Endothelial cell (in vitro differentiated cells): ENCODE measurements at places on chromosomes 4 and X.

DNA sequence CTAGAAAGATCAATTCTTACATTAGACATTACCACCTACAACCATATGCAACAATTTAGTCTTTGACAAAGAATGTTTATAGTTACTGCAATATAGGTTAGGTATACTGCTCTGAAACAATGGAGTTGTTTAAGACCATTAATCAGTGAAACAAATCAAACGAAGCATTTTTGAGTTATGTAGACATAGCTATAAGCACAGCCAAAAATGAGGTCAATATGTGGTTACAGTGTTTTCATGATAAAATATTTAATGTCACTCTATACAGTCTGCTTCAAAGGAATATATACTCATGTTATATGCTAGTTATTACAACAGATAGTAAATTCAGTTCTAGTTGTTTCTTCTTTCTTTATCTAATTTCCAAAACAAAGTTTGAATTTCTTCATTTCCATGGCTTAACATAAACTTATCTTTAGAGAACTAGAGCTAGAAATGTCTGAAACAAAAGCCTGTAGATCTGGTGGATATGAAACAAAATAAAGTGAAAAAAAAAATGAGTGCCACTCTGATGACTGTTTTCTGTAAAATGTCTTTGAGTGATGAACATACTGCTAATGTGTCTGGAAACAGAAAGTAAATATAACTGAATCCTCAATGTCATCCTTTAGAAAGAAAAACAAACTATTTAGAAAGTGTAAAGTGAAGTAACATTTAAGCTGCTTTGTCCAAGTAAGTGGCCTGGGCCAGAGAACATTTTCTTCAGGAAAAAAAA lies 809.0 kb downstream of the FAT4 start:
- DNase-seq, result no peak

GRCh38 chrX:24561121-24561520 lies 86.0 kb downstream of the PCYT1B start:
- DNase-seq, result no peak

DNA sequence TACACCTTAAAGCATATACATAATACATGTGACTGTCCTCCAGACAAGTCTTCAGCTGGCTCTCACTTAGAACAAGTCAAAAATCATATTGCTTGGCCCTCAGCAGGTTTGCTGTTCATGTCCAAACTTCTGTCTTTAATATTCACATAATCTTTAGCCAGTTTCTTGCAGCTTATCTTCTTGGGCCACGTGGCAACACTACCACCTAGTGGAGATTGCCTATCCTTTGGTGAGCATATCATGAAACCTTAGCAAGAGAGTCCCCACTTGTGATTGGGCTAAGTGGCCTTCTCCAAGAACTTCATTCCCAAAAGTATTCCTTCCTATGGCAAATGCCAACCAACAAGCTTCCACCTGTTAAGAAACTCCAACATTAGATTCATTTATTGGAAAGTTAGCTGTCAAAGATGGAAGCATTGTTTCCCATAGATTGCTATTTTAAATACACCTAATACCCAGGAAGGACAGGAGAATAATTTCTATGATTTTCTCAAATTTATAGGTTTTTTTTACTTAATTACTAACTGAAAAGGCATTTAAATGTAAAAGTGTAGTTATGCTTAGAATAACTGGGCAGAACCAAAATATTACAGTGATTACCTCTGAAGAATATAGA lies 231.9 kb upstream of the INTU start:
- DNase-seq, result peak; percentile 72

GRCh38 chr4:112526061-112526460 lies 10.1 kb upstream of the NEUROG2 start:
- no peak for DNase-seq

DNA sequence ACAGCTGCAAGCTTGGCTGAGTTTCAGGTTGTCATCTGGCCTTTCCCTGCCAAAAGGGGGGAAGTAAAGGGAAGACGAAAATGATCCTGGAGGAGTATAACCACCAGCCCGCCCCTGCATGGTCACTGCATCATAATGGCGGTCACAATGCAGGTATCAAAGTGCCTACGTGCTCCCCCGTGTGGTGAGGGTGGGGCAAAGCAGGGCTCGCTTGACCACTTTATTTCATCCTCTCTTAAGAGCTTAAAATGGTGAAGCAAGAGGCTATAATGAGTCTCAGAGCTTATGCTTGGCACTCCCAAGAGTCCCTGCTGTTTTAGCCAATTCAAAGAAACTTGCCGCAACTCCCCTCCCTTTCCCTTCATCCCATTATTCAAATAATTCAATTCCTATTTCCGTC lies 105.6 kb downstream of the APOOL start:
- DNase-seq, result peak; percentile 20

DNA sequence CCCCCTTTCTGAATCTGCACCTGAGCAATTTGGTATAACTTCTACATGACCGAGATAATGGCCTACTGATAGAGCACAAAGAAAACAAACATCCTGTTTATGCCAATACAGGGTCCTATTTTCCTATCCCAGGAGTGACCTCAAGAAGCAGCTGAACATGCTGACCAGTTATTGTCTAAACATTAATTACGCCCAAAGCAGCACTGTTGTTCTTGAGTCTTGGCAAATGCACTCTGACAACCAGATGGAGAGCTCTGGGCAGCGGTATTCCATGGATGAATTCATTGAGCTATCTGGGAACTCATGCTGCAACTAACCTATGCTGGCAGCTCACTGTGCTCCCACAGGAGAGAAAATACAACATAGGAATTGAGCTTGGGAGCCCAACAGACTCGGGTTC lies 52.6 kb downstream of the PCYT1B start:
- DNase-seq, result no peak

GRCh38 chr4:7389101-7389701 lies 45.5 kb downstream of the PSAPL1 start:
- no peak for DNase-seq

- no peak for DNase-seq
These were observed 5.6 kb upstream of the CLDN24 start for GRCh38 chr4:183327827-183328226.

DNA sequence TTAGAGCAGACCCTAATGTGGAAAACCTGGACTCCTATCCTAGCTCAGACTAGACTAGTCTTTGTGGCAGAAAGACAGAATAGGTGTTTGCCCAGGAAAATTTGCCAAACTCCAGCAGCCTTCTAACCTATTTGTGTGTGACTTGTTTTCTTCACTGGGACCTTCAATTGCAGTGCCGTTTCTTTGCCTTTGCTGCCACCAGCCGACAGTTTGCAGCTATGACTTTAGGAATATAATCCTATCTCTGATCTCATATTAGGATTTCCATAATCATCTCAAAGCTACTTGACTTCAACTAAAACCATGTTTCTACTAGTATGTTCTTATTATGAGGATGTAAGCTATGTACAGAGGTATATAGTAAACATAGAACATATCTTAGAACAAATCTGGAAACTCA lies 60.2 kb upstream of the PGAM4 start:
- peak; percentile 5 for DNase-seq

GRCh38 chr4:85408301-85408700 lies 66.6 kb upstream of the ARHGAP24 start:
- no peak for DNase-seq

DNA sequence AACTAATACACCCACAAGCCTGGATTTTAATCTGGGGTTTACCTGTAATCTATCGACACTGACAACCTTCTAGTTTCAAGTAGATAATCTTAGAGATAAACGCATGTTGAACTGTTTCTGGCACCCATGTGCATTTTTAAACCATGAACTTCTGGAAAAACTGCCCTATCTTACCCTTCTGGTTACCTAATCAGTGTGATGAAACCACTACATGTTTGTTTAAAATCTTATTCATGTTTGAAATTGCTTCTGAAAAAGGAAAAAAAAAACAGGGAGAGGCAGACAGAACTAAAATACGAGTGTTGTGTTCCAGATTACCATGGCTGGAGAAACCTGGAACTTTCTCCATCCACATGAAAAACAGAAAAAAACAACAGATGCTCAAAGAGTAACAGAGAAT lies 139.3 kb downstream of the MID1IP1 start:
- no peak for DNase-seq

DNA sequence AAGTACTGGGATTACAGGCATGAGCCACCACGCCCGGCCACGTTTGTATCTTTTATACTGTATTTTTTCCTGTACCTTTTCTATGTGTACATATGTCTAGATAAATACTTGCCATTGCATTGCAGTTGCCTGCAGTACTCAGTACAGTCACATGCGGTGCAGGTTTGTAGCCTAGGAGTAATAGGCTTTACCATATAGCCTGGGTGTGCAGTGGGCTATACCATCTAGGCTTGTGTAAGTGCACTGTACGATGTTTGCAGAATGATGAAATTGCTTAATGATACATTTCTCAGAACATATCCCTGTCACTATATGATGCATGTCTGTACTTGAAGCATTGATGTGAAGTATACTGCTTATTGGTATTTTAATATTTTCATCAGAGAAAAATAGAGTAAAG lies 115.4 kb upstream of the PUDP start:
- DNase-seq, result no peak

- DNase-seq, result no peak
These were observed 15.1 kb downstream of the TRAPPC11 start for GRCh38 chr4:183674153-183674552.

DNA sequence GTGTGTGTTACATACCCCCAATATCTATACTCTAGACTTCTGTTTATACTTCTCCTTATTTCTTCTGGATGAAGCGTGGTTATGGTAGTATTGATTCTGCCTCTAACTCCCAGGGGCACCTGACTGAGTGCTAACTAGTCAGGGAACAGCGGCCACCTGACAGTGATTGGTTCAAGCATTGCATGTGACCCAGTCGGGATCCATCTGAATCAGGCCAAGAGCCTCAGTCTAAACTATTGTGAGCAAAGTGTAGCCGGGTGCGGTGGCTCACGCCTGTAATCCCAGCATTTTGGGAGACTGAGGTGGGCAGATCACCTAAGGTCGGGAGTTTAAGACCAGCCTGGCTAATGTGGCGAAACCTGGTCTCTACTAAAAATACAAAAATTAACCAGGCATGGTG lies 10.0 kb downstream of the CCDC110 start:
- no peak for DNase-seq

GRCh38 chr4:115165503-115165902 lies 52.1 kb upstream of the NDST4 start:
- no peak for DNase-seq

- DNase-seq, result no peak
These were observed 221.6 kb downstream of the DCLK2 start for GRCh38 chr4:150299816-150300215.

- DNase-seq, result no peak
These were observed 8.9 kb downstream of the CPEB2 start for GRCh38 chr4:15011166-15011565.

DNA sequence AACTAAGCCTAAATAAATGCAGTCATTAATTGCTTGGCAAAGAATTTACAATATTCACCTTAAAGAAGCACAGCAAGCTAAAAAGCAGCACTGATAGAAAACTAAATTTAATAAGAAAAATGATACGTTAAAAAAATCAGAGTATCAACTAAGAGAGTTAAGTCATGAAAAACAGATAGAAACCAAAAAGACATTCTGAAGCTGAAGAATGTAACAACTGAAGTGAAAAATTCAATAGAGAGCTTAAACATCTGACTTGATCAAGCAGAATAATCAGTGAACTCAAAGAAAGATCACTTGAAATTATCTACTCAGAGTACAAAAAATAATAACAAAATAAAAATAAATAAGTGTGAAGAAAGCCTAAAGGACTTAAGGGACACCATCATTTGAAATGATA lies 588.0 kb upstream of the HS3ST1 start:
- DNase-seq, result no peak
